ENCODE measurements at places on chromosomes 3 and 15.
A peak's percentile ranks its signal among the peaks of the same experiment; 100 is the strongest.

GRCh38 chr3:3065876-3066275, 44.3 kb downstream of the IL5RA start:
- no peak for DNase-seq

DNA sequence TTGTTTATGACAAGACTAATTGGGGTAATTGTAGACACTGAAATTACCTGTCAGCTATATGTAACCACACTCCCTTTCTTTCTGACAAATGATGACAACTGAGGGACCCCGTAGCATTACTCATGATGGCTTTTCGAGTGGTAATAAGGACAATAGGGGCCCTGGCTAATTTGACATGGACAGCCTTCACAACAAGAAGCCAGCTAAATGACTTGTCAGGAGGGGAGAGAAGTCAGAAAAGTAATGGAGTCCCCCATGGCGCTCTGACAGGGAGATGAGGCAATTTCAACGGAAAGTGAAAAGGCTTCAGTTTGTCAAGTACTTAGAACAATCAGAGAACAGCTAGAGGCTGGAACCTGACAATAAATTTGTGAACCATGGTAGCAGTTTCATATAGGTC, 177.3 kb downstream of the CDIN1 start:
- peak; percentile 89 for DNase-seq

GRCh38 chr15:67446449-67446848, 74.5 kb upstream of the C15orf61 start:
- no peak for DNase-seq

DNA sequence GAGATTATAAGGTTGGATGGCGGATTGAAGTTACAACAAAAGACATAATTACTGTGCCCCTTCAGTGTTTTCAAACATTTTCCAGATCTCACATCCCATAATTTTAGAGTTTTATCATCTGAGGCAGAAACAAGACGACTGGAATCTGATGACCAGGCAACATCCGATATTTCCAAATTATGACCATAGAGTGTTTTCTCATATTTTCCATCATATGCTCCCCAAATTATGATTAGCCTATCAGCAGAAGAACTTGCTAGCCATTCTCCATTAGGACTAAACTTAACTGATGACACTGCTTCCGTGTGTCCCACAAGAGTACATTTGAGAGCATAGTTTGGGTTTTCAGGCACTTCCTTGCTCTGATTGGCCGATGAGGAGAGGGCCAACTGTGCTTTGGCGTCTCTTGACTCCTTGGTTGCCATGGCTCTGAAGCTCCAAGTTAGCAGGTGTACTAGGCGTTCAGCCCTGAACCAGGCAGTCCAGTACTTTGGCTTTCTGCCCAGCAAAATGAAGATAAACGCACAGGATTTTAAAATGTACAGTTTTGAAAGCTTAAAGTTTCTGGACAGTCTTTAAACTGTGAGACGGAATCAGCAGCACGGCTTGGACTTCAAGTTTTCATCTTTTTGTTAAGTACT, 638 bp downstream of the WDR5B start:
- DNase-seq = no peak

GRCh38 chr15:36769098-36769497, 189.7 kb downstream of the CDIN1 start:
- DNase-seq = no peak

DNA sequence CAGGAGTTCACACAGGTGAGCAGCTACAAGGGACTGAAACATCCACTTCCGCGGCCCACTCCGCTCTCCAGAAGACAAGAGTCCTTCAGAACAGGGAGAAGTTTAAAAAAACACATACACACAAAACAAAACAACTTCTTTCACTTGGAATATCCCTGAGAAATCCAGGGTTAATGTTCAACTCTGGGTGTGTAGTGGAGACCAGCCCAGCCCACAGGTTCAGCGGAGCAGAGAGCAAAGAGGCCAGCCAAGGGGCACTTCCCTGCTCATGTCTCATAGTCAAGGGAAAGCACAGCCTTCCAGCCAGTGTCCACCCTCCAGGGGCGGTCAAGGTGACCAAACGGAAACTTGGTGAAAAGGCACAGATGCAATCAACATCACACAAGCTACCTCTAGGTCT, 41.6 kb downstream of the WNT5A start:
- DNase-seq = no peak

- DNase-seq = peak; percentile 50
These were observed 25.1 kb upstream of the CSTA start for GRCh38 chr3:122299872-122300460.

- DNase-seq = no peak
These were observed 258.6 kb upstream of the RASGRP1 start for GRCh38 chr15:38823263-38823662.

DNA sequence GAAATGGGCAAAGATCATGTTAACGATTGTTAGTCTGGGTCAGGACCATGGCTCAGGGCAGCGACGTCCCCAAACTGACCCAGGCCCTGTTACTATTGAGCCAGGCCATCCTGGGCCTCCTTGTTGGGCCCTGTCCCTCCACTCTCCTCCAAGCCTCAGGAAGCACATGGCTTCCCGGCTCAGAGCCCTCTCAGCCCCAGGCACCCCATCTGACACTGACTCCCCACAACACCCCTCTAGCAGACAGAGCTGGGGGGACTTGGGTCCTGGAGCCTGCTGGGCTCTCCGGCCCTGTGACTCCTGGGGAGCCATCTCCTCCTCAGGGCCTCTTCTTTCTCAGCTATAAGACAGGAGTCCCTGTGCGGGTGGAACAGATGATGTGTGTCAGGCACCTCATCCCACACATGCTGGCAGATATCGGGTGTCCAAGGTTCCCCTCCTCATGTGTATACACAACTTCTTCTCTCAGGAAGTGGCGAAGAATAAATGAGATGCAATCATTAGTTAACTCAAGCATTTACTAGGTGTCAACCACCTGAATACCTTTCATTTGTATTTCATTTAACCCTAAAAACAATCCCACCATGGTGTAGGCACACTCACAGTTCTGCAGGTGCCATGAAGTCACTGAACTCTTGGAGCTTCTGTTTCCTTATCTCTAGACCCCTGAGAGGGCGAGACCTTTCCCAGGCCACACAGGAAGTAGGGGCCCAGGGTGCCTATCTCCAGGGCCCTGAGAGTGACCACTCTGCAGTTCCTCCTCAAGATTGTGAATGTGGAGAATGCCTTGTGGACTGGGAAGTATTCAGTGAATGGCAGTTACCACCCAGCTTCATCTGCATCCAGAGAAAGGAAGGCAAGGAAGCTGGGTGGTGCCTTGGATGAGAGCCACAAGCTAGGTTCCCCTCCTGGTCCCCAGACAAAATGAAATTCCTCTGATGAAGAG, 282.5 kb upstream of the TLE3 start:
- no peak for DNase-seq

DNA sequence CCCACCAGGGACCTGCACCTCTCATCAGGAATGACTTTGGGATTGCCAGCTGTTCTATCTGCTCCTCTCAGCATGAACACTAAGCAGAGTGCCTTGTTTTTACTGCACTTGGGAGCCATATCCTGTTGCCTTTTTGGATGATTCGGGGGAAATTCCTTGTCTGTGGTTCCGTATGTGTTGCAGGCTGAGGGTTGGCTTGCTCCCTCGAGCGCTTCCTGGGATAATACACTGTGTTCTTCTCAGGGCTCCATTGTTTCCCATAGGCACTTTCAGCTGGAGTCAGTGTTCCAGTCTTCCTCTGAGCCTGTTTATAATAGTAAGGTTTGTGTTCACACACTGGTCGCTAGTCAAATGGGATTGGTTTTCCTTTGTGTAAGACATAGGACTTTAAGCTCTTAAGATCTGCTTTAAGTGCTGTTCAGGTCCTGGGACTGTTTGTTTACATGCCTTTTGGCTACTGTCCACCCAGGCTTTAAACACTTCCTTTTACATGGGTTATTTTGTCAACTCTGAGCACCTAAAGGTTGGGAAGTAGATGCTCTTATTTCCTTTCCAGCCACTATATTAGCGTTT, 23.4 kb downstream of the BOC start:
- no peak for DNase-seq

- peak; percentile 44 for DNase-seq
These were observed 2.1 kb downstream of the TRIM69 start for GRCh38 chr15:44738340-44738984.

DNA sequence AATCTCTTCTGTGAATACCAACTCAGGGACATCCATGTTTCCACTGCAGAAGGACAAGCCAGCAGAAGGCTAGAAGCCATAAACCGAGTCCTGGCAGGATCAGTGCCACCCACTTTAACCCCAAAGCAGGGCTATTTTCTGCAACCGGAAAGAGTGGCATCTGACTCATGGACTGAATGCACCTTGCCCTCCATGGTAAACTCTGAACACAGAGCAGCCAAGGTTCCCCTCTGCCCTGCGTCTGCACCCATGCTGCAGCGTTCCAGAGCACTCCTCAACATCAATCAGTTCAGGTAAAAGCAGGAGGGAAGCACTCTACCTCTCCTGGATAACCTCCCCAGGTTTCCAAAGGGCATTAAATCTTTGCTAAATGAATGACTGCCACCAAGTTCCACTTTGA, 801 bp upstream of the NGRN start:
- DNase-seq = no peak

DNA sequence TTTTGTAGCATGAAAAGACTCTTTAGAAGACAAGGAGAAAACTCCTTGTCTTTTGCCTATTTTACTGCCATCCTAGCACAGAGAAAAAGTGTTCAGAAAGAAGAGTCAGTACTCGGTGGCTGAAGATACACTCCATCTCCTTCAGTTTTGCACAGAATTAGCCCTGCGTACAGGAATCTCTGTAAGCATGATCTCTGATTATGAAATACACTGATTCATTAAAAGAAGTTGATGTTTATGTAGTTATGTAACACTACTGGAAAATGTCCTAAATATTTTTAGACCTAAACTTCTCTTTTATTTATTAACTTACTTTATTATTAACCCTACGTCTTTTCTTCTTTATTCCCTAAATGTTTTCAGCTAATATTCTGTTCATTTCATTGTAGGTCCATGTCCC, 138.4 kb downstream of the LEKR1 start:
- DNase-seq = no peak

- no peak for DNase-seq
These were observed 50.0 kb upstream of the GPR149 start for GRCh38 chr3:154480033-154480432.

DNA sequence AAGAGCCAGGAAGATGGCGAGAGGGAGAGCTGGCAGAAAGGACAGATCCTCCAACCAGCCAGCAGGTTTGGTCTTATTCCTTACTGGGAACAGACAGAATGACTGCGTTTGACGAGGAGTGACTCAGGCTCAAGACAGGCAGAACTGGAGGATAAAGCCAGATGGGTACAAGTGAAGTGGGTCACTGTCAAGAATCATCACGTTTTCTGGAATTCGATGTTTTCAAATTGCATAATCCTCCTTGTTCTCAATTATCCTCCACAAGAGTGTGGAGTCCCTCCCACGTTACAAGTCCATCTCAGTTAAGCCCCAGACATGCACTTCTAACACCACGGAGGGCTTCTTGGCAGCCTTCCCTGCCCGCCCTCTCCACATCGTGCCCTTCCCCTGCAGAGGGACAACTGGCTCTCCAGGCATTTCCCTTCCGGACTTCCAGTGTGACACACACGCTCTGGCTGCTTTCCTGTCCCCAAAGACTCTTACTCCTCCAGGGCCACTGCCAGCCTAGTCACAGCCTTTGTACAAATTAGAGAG, 183.1 kb downstream of the CHST2 start:
- DNase-seq = peak; percentile 36

DNA sequence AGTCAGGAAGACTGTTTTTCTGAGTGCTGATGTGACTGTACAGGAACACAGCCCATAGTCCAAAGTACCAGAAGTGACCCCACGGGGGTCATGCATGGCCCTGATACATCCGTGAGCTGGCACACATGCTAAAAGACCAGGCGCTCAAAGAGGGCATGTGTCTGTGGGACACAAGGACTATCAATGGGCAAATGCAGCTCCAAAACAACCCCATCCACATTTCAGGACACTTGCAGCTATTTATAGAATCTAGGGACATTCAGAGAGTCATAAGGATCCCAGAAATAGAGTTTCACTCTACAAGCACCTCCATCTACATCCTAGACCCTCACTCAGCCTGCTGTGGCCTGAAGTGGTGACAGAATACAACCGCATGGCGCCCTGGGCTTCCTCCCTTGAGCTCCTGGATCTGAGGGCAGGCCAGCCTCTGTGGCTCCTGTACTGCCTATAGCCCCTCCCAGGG, 17.0 kb downstream of the SLC25A20 start:
- no peak for DNase-seq

DNA sequence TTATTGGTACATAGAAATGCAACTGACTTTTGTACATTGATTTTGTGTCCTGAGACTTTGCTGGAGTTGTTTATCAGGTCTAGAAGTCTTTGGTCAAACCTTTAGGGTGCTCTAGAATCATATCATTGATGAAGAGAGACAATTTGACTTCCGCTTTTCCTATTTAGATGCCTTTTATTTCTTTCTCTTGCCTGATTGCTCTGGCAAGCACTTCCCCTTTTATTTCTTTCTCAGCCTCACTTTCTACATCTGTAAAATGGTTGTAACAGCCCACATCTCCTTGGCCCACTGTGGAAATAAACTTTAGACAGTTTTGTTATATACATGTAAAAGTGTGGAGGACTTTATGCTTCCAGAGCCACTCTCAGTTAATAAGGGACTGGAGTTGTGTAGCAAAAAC, 14.0 kb downstream of the PLA1A start:
- no peak for DNase-seq

DNA sequence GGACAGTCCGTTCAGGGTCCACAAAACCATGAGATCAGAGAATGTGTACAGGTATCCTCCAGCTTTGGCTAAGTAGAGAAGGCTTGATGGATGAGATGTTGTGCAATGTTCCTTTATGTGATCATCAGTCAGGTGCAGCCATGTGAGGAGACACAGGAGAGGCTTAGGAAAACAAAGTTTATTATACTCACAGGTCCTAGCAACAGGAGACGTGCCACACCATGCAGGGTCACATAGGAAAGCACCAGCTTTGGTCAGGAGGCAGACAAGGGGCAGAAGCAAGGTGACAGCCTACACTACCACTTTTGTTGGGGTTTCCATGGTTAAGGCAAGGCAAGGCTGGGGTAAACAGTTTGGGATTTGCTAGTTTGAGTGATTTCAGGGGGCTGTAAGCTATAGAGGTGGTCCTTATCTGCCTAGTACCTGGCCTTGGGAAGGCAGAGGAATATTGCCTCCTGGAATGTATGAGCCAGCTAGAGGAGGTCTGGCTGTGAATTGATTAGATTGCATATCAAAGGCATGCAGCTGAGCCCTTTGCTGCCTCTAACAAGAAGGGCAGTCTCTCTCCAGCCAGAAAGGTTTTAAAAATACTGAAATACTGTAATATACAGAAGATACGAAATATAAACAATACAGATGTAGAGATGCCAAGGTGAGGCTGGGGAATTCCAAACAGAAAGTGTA, 248.6 kb downstream of the RYR3 start:
- no peak for DNase-seq

DNA sequence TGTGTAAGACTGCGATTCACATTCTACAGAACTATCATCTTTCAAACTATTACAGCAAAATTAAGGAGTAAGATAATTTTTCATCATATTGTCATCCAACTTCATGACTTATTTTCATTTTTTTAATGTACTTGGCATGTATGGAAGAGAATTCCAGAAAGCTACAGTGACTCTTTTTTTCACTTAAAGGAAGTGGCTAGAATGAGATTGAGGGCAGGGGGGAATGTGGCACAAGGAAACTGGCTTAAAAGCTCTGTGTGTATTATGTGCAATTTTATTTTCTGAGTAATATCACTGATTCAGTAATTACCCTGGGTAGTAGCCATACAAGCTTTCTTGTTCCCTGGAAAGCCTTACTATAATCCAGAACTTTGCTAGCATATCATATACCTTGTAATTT, 94.6 kb downstream of the FILIP1L start:
- no peak for DNase-seq

GRCh38 chr3:157602424-157602823, 99.2 kb upstream of the VEPH1 start:
- DNase-seq = no peak

GRCh38 chr3:185981621-185982020, 43.8 kb upstream of the TRA2B start:
- DNase-seq = no peak
